ENCODE measurements at places on chromosomes 11 and 22. TPM values are rescaled to one million over a fixed set of nuclear protein-coding genes. Genes with fewer than 3 reads are reported as not detected.

DNA sequence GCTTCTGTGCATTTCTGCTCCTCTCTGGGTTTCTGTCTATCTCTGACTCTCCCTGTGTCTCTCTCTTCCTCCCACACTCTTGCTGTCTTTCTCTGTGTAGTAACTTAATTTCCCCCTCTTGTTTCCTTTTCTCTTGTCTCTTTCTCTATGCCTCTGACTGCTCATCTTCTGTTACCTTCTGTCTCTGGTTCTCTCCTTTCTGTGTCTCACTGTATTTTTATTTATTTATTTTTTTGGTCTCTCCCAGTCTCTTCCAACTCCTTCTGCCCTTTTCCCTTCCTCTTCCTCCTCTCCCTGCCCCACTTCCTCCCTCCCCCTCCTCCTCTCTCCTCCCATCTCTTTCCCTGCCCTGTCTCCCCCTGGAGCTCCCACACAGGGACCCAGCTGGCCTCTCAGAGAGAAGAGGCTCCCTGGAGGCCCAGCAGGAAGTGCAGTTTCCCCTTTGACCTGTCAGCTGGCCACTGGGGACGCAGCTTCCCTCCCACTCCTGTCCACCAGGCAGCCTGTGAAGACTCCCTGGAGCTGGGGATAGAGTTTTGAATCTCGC lies 38.3 kb upstream of the MYH9 start:
- DNase-seq: no peak
- H3K36me3 ChIP-seq: no peaks in the 10 kb centered on the region
- H3K4me3 ChIP-seq: no peak overlapping the region
- H3K27me3 ChIP-seq: no peaks in the 10 kb centered on the region
- no peak overlapping the region for H3K27ac ChIP-seq
- no peaks in the 10 kb centered on the region for H3K4me1 ChIP-seq

DNA sequence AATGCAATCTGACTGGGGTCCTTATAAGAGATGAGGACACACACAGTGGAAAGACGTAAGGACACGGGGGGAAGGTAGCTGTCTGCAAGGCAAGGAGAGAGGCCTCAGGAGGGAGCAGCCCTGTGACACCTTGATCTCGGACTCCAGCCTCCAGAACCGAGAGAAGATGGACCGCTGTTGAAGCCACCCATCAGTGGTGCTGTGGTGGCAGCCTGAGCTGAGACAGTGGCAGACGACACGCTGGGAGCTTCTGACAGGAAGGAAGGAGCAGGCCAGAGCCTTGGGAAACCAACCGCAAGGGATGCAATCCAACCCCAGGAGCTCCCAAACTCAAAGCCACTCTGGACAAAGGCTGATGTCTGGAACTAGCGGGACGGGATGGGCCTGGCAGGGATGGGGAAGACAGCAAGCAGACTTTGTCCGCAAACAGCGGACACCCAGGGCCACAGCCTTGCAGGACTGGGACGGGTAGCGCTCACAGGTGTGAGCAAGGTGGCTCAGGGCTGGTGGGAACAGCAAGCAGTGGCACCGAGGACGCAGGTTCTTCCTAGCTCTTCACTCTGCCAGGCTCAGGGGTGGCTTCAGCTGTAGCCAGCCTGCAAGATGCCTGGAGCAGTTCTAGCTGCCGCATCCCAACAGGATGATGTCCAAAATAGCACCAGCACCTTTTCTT lies 10.9 kb downstream of the LTO1 start:
- H3K4me3 ChIP-seq: no peak overlapping the region
- no peak overlapping the region for H3K27ac ChIP-seq
- H3K4me1 ChIP-seq: no peaks in the 10 kb centered on the region
- no peak for DNase-seq

GRCh38 chr22:17371448-17371847 lies 2.2 kb downstream of the CECR2 start:
- peak overlapping the region; percentile 44 for H3K4me3 ChIP-seq
- no peaks in the 10 kb centered on the region for H3K36me3 ChIP-seq
- H3K27me3 ChIP-seq: no peaks in the 10 kb centered on the region

GRCh38 chr22:22841598-22841997 lies 46.0 kb upstream of the IGLL5 start:
- H3K4me1 ChIP-seq: no peaks in the 10 kb centered on the region
- no peak overlapping the region for H3K4me3 ChIP-seq
- no peaks in the 10 kb centered on the region for H3K36me3 ChIP-seq
- no peak overlapping the region for H3K27ac ChIP-seq

- no peaks in the 10 kb centered on the region for H3K36me3 ChIP-seq
- H3K4me1 ChIP-seq: peaks cover 15% of the 10 kb centered on the region
- no peak overlapping the region for H3K4me3 ChIP-seq
- H3K27ac ChIP-seq: no peak overlapping the region
- no peaks in the 10 kb centered on the region for H3K27me3 ChIP-seq
These were observed 5.4 kb downstream of the FADS2 start for GRCh38 chr11:61833471-61833870.

DNA sequence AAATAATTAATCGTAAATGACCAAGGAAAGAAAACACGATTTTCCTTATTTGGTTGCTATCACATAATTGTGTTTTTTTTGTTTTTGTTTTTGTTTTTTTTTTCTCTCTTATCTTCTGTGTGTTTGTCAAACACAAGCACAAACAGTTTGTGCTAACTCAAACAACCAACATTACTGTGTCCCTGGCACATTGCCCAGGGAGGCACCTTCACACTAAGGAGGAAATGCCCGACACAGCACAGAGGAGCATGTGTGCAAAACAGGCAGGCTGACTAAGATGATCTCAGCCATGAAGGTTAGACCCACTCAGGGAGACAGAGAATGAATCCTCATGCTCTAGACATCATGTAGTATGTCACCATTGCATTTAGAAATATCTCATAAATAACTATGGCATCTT lies 130.1 kb downstream of the SOX6 start:
- DNase-seq: peak; percentile 17
- H3K27me3 ChIP-seq: no peaks in the 10 kb centered on the region
- no peak overlapping the region for H3K27ac ChIP-seq
- H3K4me3 ChIP-seq: no peak overlapping the region
- H3K36me3 ChIP-seq: no peaks in the 10 kb centered on the region
- H3K4me1 ChIP-seq: no peaks in the 10 kb centered on the region

The TRIM48 gene
- not detected for total RNA-seq

The GDPD4 gene
- total RNA-seq: not detected

The OR51I1 gene
- total RNA-seq: 0.25 TPM

DNA sequence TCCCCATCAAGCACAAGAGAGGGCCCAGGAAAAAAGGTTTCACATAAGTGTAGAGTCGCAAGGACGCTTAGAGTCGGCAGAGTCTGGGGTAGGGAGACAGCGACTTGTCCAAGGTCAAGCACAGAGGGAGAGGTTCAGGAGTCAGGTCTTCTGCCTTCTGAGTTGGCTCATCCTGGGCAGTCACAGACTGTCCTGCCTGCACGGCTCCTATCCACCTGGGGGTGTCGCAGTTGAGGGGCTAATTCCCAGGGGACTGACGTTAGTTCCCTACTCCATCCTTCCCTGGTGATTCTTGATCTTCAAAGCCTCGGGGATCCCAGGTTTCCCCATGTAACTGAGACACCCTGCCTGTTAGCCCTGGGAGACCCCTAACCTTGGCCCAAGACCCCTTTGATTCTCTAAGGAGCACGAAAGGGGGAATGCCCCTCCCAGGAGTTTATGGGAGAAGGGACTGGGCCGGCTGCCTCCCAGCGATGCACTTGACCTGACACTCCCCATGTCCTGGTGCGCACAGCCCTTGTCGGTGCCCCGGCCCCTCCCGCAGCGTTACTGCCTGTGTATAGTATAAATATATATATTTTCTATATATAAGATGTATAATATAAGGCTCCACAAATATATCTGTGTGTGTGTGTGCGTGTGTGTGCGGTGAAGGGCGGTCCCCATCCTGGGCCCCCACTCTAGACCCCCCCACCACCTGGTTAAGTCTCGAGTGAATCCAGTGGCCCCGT lies 14.7 kb upstream of the TAB1 start:
- no peak overlapping the region for H3K4me3 ChIP-seq
- H3K4me1 ChIP-seq: peaks cover 2% of the 10 kb centered on the region
- H3K27ac ChIP-seq: peak overlapping the region; percentile 34
- H3K27me3 ChIP-seq: no peaks in the 10 kb centered on the region

DNA sequence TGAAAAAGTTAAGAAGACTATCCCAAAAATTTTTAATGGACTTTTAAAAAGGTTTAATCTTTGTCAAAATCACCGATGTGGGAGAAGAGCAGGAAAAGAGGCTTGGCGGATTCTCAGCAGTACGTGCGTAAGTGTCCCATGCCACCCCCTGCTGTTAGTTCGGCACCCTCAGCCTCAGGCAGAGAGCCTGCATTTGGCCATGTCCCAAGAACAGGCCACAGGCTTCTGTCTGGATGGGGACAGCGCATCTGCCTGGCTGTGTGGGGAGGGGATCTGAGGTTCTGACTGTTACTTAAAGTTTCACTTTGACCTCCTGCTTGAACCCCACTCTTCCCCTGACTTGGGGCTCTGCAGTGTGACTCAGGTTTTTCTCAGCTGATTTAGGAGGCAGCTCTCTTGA lies 35.3 kb downstream of the EXT2 start:
- H3K27me3 ChIP-seq: no peaks in the 10 kb centered on the region
- no peak for DNase-seq
- no peak overlapping the region for H3K4me3 ChIP-seq
- H3K36me3 ChIP-seq: no peaks in the 10 kb centered on the region
- H3K27ac ChIP-seq: no peak overlapping the region

GRCh38 chr11:46015941-46016340 lies 93.5 kb downstream of the LARGE2 start:
- no peak for DNase-seq
- no peak overlapping the region for H3K4me3 ChIP-seq
- H3K36me3 ChIP-seq: no peaks in the 10 kb centered on the region
- H3K27me3 ChIP-seq: no peaks in the 10 kb centered on the region
- no peak overlapping the region for H3K27ac ChIP-seq

- DNase-seq: no peak
- no peak overlapping the region for H3K4me3 ChIP-seq
- no peaks in the 10 kb centered on the region for H3K36me3 ChIP-seq
- no peak overlapping the region for H3K27ac ChIP-seq
- H3K4me1 ChIP-seq: peaks cover 3% of the 10 kb centered on the region
These were observed 52.8 kb downstream of the FAM76B start for GRCh38 chr11:95736809-95737208.

- no peaks in the 10 kb centered on the region for H3K27me3 ChIP-seq
- DNase-seq: no peak
- no peak overlapping the region for H3K4me3 ChIP-seq
- H3K27ac ChIP-seq: no peak overlapping the region
These were observed 187.8 kb downstream of the DDX10 start for GRCh38 chr11:108852701-108853100.

DNA sequence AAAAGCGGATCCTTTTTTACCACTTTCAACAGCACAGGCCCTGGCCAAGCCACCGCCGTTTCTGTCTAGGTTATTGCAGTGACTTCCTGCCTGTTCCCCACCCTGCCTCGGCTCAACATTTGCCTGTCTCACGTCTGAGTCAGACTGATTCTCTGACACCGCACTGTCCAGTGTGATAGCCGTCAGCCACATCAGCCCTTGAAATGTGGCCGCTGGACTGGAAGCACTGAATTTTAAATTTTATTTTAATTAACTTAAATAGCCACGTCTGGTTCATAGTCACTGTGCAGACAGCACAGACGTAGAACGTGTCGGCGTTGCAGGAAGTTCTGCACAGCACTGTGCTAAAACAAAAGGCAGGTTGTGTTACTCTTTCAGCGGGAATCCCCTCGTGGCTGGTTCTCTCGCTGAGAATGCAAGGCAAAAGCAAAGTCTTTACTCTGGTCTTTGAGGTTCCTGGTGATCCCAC lies 56.3 kb upstream of the ADSL start:
- no peaks in the 10 kb centered on the region for H3K4me1 ChIP-seq
- no peaks in the 10 kb centered on the region for H3K36me3 ChIP-seq
- H3K27me3 ChIP-seq: no peaks in the 10 kb centered on the region
- no peak for DNase-seq
- no peak overlapping the region for H3K4me3 ChIP-seq

DNA sequence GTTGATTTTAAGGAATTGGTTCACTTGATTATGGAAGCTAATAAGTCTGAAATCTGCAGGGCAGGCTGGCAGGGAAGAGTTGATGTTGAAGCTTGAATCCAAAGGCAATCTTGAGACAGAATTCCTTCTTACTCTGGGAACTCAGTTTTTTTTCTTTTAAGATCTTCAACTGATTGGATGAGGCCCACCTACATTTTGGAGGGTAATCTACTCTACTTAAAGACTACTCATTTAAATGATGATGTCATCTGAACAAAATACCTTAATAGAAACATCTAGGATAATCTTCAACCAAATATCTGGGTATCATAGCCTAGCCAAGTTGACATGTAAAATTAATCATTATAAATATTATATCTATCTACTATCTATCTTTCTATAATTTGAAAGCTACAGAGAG lies 163.2 kb downstream of the PGR start:
- H3K4me3 ChIP-seq: no peak overlapping the region
- DNase-seq: no peak
- no peak overlapping the region for H3K27ac ChIP-seq
- H3K27me3 ChIP-seq: no peaks in the 10 kb centered on the region
- H3K4me1 ChIP-seq: no peaks in the 10 kb centered on the region
- no peaks in the 10 kb centered on the region for H3K36me3 ChIP-seq

GRCh38 chr11:235997-236773 lies at the start of gene SIRT3:
TSS of gene SIRT3 (minus strand) at chr11:236342. CDS start at chr11:236328, 14 bp downstream.
- no peaks in the 10 kb centered on the region for H3K27me3 ChIP-seq
- peak within 1 kb of the TSS; percentile 88 for H3K4me3 ChIP-seq
- H3K36me3 ChIP-seq: no peaks in the 10 kb centered on the region
- peak within 1 kb of the TSS; percentile 90 for H3K27ac ChIP-seq
- peak; percentile 88 for DNase-seq

GRCh38 chr11:125141686-125142535 lies 22.6 kb upstream of the PKNOX2 start:
- H3K27me3 ChIP-seq: no peaks in the 10 kb centered on the region
- H3K27ac ChIP-seq: no peak overlapping the region
- peaks cover 2% of the 10 kb centered on the region for H3K4me1 ChIP-seq
- H3K4me3 ChIP-seq: no peak overlapping the region
- H3K36me3 ChIP-seq: no peaks in the 10 kb centered on the region

- H3K4me1 ChIP-seq: no peaks in the 10 kb centered on the region
- no peak overlapping the region for H3K27ac ChIP-seq
- no peaks in the 10 kb centered on the region for H3K36me3 ChIP-seq
- no peaks in the 10 kb centered on the region for H3K27me3 ChIP-seq
- no peak for DNase-seq
These were observed 106.2 kb upstream of the TBCEL start for GRCh38 chr11:120917559-120918239.

The LRP4 gene
- 17.8 TPM for total RNA-seq

The OR51E2 gene
- 0.27 TPM for total RNA-seq

- H3K4me3 ChIP-seq: no peak overlapping the region
- peak; percentile 2 for DNase-seq
- H3K36me3 ChIP-seq: no peaks in the 10 kb centered on the region
- H3K4me1 ChIP-seq: peaks cover under 1% of the 10 kb centered on the region
- no peaks in the 10 kb centered on the region for H3K27me3 ChIP-seq
- H3K27ac ChIP-seq: no peak overlapping the region
These were observed 57.3 kb downstream of the CD82 start for GRCh38 chr11:44622721-44623258.

GRCh38 chr11:102007567-102008437 lies 39.4 kb upstream of the CFAP300 start:
- H3K27ac ChIP-seq: no peak overlapping the region
- H3K36me3 ChIP-seq: no peaks in the 10 kb centered on the region
- H3K4me1 ChIP-seq: no peaks in the 10 kb centered on the region
- DNase-seq: no peak
- H3K4me3 ChIP-seq: no peak overlapping the region

GRCh38 chr11:70032943-70033710 lies 45.0 kb upstream of the ANO1 start:
- no peaks in the 10 kb centered on the region for H3K4me1 ChIP-seq
- no peaks in the 10 kb centered on the region for H3K36me3 ChIP-seq
- no peak for DNase-seq
- no peaks in the 10 kb centered on the region for H3K27me3 ChIP-seq

The ABCC8 gene
- total RNA-seq: not detected

Data from ovary (tissue), 10 donors.